ENCODE measurements at places on chromosomes 4 and X. TPM values are rescaled to one million over a fixed set of nuclear protein-coding genes. Genes with fewer than 3 reads are reported as not detected.

GRCh38 chr4:80196922-80197573 lies at the start of gene PRDM8:
TSS of gene PRDM8 (plus strand) at chr4:80197503. CDS start at chr4:80200081, 2,578 bp downstream.
- no peak for DNase-seq
- no peaks in the 10 kb centered on the region for H3K36me3 ChIP-seq
- H3K27ac ChIP-seq = no peak within 1 kb of the TSS
- H3K4me3 ChIP-seq = peak within 1 kb of the TSS; percentile 20

The MAPK10 gene
- 27.6 TPM for polyA plus RNA-seq

The TCEAL6 gene
- polyA plus RNA-seq = 3.8 TPM

GRCh38 chr4:87030755-87031441 lies 96.1 kb downstream of the AFF1 start:
- DNase-seq = no peak
- H3K36me3 ChIP-seq = no peaks in the 10 kb centered on the region
- no peaks in the 10 kb centered on the region for H3K27me3 ChIP-seq
- peak overlapping the region; percentile 11 for H3K4me3 ChIP-seq
- peaks cover 43% of the 10 kb centered on the region for H3K4me1 ChIP-seq

The HTR2C gene
- polyA plus RNA-seq = not detected

DNA sequence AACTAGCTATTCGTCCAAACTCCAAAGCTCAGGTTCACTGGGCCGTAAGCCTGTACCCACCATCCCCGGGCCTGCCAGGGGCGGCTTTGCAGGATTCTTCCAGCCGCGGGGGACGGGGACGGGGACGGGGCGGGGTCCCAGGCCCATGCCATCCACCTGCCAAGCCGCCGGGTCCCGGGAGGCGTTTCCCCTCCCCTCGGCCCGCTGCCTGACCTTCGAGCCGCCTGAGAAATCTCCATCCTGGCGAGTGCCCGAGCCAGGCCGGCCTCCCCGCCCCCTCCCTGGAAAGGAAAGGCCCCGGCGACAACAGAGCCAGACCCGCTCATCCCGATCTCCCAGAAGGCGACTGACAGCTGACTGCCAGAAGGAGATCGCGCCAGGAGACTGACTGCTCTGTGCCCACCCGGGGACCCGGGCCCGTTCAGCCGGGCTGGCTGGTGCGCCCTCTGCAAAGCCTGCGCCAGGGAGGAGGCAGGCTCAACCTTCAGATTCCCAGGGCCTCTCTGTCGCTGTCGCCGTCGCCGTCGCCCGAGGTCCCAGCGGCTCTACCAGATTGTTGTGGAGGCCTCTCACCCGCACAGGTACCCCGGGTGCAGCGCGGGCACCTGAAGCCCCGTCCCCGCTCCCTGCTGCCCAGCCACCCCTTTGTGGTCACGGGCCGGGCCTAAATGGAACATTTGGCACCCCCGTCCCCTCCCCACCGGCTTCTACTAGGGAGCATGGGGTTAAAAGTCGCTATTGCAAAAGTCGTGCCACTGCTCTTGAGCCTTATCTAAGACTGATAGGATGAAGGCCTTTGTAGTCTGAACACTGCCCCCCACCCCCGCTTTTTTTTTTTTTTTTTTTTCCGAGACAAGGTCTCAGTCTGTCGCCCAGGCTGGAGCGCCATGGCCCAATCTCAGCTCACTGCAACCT lies at the start of gene RGN:
TSS of gene RGN (plus strand) at position 315 of the 915 bp plus-strand sequence. CDS start 2,702 bp downstream, outside the sequence.
- no peaks in the 10 kb centered on the region for H3K27me3 ChIP-seq
- DNase-seq = peak; percentile 43
- H3K4me1 ChIP-seq = no peaks in the 10 kb centered on the region
- peak within 1 kb of the TSS; percentile 31 for H3K27ac ChIP-seq

DNA sequence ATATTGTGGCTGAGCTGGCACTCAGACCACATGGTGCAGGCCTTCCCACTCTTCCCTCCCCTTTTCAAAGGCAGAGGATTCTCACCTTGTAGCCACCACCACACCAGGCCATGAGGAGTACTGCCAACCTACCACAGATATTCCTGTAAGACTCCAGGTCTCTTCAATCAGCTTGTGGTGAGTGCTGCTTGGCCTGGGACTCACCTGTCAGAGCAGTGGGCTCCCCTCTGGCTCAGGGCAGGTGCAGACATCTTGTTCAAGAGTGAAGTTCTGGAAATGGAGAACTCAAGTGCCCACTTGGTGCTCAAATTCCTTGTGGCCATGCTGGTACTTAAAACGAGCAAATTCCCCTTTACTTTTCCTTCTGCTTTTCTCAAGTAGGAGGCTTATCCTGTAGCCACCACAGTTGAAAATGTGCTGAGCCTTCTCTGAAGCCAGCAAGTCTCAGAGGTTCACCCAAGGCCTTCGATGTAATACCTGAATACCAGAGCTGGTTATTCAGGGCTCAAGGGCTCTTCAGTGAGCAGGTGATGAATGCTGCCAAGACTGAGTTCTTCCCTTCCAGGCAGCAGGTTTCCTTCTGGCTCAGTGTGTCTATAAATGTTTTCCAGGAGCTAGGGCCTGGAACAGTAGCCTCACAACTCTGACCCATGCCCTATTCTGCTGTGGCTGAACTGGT lies 212.9 kb downstream of the TEX13C start:
- no peaks in the 10 kb centered on the region for H3K27me3 ChIP-seq
- no peaks in the 10 kb centered on the region for H3K36me3 ChIP-seq
- H3K4me1 ChIP-seq = no peaks in the 10 kb centered on the region
- H3K27ac ChIP-seq = no peak overlapping the region

The ARR3 gene
- not detected for polyA plus RNA-seq

GRCh38 chrX:77293331-77293995 lies 153.7 kb upstream of the FGF16 start:
- no peak for DNase-seq
- H3K27me3 ChIP-seq = no peaks in the 10 kb centered on the region
- no peak overlapping the region for H3K27ac ChIP-seq
- H3K36me3 ChIP-seq = no peaks in the 10 kb centered on the region

GRCh38 chr4:88969746-88970145 lies 87.2 kb downstream of the FAM13A start:
- no peak overlapping the region for H3K4me3 ChIP-seq
- no peaks in the 10 kb centered on the region for H3K27me3 ChIP-seq
- no peak for DNase-seq
- H3K4me1 ChIP-seq = no peaks in the 10 kb centered on the region
- no peaks in the 10 kb centered on the region for H3K36me3 ChIP-seq

GRCh38 chrX:102712981-102713625 lies 855 bp downstream of the GPRASP2 start:
- H3K27ac ChIP-seq = peak overlapping the region; percentile 96
- H3K4me1 ChIP-seq = peaks cover 2% of the 10 kb centered on the region
- peak overlapping the region; percentile 85 for H3K4me3 ChIP-seq
- no peaks in the 10 kb centered on the region for H3K36me3 ChIP-seq

- no peak overlapping the region for H3K4me3 ChIP-seq
- no peaks in the 10 kb centered on the region for H3K4me1 ChIP-seq
- DNase-seq = no peak
Measured at GRCh38 chrX:53471346-53471745, 37.2 kb upstream of the HSD17B10 start.

DNA sequence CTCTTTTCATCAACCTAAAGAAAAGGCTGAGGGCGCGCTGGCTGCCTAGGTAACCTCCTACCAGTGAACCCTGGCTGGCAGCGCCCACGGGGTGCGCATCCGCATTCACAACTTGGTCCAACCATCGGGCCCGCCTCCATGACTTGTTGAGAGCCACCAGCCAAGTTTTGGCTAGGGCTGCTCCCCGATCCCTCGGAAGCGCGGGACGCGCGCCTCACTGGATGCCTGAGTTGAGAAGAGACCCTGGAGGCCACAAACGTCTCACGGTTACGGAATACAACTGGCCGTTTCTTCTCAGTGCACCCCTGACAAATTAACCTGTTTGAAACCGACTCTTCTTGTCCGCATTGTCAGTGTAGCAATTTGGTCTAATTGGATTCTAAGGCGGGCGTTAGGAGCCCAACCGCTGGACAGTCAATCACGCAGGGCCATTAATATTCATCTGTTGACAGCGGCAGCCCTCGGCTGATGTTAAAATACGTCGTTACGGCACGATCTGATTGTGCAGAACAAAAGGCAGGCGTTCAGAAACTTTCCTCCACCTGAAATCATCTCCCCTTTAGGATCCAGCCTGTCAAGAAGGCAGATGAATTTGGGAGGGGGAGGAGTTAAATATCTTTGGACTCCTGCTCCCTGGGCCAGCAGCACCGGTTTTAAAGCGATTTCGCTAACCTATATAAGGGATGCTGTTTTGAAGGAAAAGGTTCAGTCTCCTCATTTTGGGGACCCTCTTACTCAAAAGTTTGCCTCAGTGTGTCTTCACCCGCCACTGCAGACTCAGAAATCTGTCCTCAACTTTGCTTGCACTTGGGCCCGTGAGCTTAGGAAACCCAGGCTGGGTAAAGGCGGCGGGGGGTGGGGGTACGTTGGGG lies 1.2 kb downstream of the GPC3 start:
- no peaks in the 10 kb centered on the region for H3K36me3 ChIP-seq
- H3K4me1 ChIP-seq = no peaks in the 10 kb centered on the region
- no peaks in the 10 kb centered on the region for H3K27me3 ChIP-seq

The ADGRL3 gene
- polyA plus RNA-seq = 0.88 TPM

GRCh38 chr4:153084224-153084979 lies 119.8 kb upstream of the TRIM2 start:
- no peak overlapping the region for H3K27ac ChIP-seq
- H3K4me1 ChIP-seq = no peaks in the 10 kb centered on the region
- no peaks in the 10 kb centered on the region for H3K36me3 ChIP-seq
- no peak overlapping the region for H3K4me3 ChIP-seq
- H3K27me3 ChIP-seq = no peaks in the 10 kb centered on the region
- DNase-seq = no peak

DNA sequence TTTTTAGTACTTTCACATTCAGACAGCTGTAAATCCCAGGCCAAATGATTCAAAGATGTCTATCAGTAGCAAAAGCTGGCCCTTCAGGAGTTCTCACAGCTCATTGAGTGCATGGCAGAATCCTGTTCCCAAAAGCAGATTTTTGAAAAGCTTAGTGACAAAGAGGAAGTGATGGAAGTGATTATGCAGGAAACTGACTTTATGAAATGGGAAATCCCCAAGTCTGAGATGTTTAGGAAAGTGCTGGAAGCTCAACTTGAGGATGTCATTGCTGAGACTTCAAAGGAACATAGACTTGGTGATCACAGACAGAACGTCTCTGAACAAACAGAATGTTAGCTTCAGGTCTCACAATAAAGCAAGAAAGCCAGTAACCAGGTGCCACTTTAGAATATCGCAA lies 51.0 kb upstream of the CFAP47 start:
- no peak overlapping the region for H3K4me3 ChIP-seq
- no peak for DNase-seq
- H3K27me3 ChIP-seq = no peaks in the 10 kb centered on the region
- no peak overlapping the region for H3K27ac ChIP-seq
- H3K4me1 ChIP-seq = no peaks in the 10 kb centered on the region

- H3K4me3 ChIP-seq = no peak overlapping the region
- H3K4me1 ChIP-seq = no peaks in the 10 kb centered on the region
- H3K36me3 ChIP-seq = no peaks in the 10 kb centered on the region
Measured at GRCh38 chr4:180160195-180160983, 2082.8 kb upstream of the TENM3 start.

DNA sequence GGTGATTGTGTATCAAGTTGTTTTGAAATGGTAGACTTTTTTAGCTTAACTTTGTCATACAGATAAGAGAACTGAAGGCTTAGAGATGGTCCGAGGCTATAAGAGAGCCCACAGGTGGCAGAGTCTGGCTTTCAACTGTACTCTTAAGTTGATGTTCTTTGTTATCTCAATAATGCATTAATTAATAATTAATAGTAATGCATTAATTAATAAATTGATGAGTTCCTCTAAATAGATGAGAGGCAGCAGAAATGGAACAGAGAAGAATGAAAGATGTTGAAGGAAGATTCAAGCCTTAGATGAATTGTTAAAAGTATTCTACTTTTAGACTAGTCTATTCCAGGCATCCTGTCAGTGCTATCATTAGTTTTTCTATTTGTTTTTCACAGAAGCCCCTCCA lies 22.4 kb downstream of the NUDT9 start:
- H3K27ac ChIP-seq = no peak overlapping the region
- H3K27me3 ChIP-seq = no peaks in the 10 kb centered on the region
- no peak for DNase-seq
- H3K36me3 ChIP-seq = no peaks in the 10 kb centered on the region

Measured in ovary (tissue), 10 donors.